ENCODE measurements at places on chromosomes 6 and 20. TPM values are rescaled to one million over a fixed set of nuclear protein-coding genes. Genes with fewer than 3 reads are reported as not detected.

Gene POLH
- total RNA-seq, result 24.3 TPM

Gene OOEP
- 0.49 TPM for total RNA-seq

Gene MEI4
- not detected for total RNA-seq

Gene GABBR1
- total RNA-seq, result 12.2 TPM

Gene NRN1
- not detected for total RNA-seq

Gene TSPYL4
- total RNA-seq, result 6.7 TPM

Gene DEFB113
- not detected for total RNA-seq

Gene GABRR2
- not detected for total RNA-seq

Gene LAMP5
- not detected for total RNA-seq

Gene SYS1
- total RNA-seq, result 18.0 TPM

GRCh38 chr20:51512645-51513044, 29.9 kb downstream of the NFATC2 start:
- DNase-seq, result no peak

DNA sequence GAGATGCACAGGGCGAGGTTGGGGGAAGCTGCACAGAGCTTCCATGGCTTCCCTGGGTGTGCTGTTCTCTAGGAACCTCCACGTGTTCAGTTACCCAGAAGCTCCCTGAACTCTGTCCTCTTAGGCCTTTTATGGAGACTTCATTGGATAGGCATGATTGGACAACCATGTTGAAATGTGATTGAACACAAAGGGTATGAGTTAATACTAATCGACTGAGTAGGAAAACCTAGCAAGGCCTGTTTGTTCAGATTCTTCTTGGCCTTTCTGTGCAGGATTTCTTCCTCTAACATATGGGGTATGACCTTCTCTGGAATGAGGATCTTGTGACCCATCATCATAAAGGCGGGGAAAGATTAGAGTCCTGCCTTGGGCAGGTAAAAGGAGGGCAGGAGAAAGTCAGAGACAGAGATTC, 70.7 kb upstream of the SMIM29 start:
- peak; percentile 60 for DNase-seq

- DNase-seq, result peak; percentile 85
Observed at GRCh38 chr6:134551245-134551960, 233.5 kb upstream of the SGK1 start.

- no peak for DNase-seq
Observed at GRCh38 chr6:158384671-158385110, 72.4 kb downstream of the TULP4 start.

- no peak for DNase-seq
Observed at GRCh38 chr6:87687296-87687695, 14.7 kb downstream of the AKIRIN2 start.

DNA sequence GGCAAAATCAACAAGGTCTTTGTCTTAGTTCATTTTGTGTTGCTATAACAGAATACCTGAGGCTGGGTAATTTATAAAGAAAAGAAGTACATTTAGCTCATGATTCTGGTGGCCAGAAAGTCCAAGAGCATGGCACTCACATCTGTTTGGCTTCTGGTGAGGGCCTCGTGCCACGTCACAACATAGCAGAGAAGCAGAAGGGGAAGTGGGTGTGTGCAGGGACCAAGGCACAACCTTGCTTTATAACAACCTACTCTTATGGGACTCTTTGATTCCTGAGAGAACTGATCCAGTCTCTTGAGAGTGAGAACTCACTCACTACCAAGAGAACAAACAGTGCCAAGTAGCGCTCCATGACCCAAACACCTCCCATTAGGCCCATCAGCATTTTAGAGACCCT, 25.4 kb downstream of the GABRR2 start:
- DNase-seq, result no peak

- DNase-seq, result no peak
Observed at GRCh38 chr6:12992770-12993169, 276.2 kb downstream of the PHACTR1 start.

DNA sequence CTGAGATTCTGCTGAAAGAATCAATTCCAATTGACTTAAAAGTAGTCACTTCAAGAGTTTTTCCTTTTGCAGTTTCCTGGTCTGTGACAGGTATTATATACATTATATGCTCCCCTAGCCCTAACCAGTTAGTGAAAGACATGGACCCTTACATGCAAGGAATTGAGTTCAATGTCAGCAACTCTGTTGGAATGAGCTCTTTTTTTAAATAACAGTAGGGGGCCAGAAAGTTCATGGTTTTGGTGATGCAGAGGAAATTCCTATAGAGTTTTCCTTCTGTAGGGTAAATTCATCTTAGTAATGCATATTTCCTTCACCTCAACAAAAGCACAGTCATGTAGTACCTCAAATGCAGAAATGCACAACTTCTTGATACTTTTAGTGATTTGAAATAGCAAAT, 172.2 kb downstream of the KIF6 start:
- no peak for DNase-seq

- peak; percentile 59 for DNase-seq
Observed at GRCh38 chr6:54315656-54316055, 7.4 kb downstream of the TINAG start.

- DNase-seq, result no peak
Observed at GRCh38 chr6:153787341-153787606, 251.8 kb upstream of the OPRM1 start.

- DNase-seq, result no peak
Observed at GRCh38 chr20:20160520-20160919, 108.2 kb downstream of the CFAP61 start.

- DNase-seq, result no peak
Observed at GRCh38 chr6:7784706-7785105, 58.8 kb downstream of the BMP6 start.

- DNase-seq, result peak; percentile 48
Observed at GRCh38 chr6:3418496-3419060, 38.3 kb downstream of the SLC22A23 start.

DNA sequence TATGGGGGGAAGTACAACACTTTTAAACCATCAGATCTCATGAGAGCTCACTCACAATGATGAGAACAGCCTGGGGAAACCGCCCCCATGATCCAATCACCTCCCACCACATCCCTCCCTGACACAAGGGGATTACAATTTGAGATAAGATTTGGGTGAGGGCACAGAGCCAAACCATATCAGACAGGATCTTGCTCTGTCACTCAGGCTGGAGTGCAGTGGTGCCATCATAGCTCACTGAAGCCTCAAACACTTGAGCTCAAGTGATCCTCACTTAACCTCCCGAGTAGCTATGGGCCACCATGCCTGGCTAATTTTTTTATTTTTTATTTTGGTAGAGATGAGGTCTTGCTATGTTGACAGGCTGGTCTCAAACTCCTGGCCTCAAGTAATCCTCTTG, 5.1 kb upstream of the IYD start:
- DNase-seq, result no peak

- DNase-seq, result no peak
Observed at GRCh38 chr6:34489207-34489805, 23.4 kb downstream of the PACSIN1 start.

GRCh38 chr20:3239026-3239866, at the start of gene SLC4A11:
TSS of gene SLC4A11 (minus strand) at chr20:3239190. CDS start at chr20:3239137, 53 bp downstream.
- peak; percentile 77 for DNase-seq

DNA sequence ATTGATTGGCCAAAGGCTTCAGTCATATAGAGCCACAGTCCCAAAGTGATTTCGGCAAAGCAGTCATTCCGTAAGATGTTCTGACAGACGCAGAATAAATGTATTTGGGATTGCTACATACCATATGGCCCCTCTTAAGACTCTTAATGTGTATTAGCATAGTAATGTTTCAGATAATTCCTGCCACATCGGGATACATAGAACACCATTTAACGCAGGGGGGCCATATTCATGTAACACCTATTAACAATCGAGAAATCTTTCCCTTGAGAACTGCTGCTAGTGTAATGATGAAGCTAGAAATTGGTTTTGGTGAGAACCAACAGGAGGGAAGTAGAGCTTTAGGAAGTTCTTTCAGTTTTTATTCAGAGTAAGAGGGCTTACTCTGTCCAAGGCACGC, 390.9 kb upstream of the SASH1 start:
- no peak for DNase-seq

- DNase-seq, result no peak
Observed at GRCh38 chr6:138336221-138336620, 41.5 kb upstream of the SMIM28 start.

- DNase-seq, result no peak
Observed at GRCh38 chr6:12442455-12442854, 152.3 kb downstream of the EDN1 start.

DNA sequence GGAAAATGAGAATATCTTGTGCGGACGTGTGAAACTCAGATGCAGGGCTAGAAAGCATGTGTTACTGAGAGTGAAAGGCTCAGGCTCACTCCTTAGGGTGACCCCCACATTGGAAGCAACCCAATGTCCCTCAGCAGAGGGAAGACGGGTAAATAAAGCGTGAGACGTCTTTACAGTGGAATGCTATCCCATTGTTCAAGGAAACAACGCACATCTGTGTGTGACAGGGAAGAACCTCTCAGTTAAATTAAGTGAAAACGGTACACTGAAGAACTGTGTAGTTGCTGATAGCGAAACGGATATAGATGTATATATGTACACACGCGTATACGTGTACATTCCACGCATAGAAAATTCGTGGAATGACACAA, 839 bp downstream of the HNF4A start:
- DNase-seq, result no peak

DNA sequence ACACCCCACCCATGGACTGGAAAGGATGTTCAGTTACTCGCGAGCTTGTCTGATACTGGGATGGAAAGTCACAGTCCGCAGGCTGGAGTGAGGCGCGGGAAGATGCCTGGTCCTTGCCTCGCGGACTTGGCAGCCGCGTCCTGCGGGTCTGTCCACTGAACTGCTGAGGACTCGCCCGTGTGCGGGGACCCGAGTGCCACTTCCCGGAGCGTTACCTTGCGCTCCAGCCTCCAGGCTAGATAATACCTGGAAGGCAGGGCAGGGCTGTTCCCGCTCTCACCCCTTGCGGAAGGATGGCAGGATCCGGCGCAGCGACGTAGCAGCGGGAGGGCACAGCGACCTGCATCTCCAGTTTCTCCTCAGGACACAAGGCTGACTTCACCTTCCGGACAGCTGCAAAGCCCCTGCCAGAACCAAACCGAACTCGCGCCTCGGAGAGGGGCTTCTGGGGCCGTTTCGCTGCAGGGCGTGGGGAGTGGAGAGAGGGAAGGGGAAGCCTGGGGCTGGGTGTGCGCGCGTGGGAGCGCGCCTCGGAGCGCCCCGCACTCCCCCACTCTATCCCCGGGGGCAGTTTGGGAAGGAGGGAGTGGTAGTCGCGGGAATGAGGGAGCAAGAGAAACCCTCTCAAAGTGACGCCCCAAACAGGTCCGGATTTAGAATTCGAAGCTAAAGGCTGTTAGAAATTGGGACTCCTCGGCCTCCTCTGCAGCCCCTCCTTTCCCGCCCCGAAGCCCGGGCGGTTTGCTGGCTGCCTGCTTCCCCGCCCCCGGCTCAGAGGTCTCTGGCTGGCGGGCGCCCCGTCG, at the start of gene KCNQ5:
TSS of gene KCNQ5 (plus strand) at position 774 of the 803 bp plus-strand sequence.
- peak; percentile 42 for DNase-seq

DNA sequence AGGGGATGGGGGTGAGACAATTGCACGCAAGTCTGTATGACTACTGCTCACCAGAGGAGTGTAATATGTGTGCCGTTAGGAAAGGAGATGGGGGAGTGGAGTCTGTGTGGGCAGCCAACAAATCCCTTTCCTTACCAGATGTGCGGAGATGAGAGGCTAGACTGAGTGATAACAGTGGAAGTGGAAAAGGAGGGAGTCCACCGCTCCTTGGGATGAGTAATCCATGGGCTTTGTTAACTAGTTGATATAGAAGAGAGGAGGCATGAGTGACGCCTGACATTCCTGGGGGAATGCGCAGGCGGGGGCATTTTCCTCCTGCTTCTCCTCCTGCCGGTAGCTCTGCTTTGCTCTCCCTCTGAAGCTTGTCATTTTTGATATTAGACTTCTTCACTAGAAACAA, 13.5 kb upstream of the SMIM26 start:
- no peak for DNase-seq

GRCh38 chr20:43558412-43559146, at the start of gene SGK2:
TSS of gene SGK2 (plus strand) at chr20:43559027. CDS start at chr20:43566496, 7,469 bp downstream.
- DNase-seq, result no peak

DNA sequence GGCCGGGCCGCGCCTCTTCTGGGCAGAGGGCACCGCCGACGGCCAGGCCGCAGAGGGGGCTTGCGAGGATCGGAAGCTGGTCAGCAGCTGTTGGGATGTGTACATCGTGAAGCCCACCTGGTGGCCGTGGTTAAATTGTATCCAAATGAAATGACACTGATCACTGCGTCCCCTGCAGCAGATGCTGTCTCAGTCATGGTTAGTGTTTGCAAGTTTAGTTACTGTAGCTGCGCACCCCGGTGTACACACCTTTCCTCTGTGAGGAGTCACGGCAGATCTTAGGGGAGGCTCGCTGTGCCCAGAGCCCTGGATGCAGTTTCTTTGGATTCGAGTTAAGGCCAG, 653 bp downstream of the NAA20 start:
- DNase-seq, result no peak

DNA sequence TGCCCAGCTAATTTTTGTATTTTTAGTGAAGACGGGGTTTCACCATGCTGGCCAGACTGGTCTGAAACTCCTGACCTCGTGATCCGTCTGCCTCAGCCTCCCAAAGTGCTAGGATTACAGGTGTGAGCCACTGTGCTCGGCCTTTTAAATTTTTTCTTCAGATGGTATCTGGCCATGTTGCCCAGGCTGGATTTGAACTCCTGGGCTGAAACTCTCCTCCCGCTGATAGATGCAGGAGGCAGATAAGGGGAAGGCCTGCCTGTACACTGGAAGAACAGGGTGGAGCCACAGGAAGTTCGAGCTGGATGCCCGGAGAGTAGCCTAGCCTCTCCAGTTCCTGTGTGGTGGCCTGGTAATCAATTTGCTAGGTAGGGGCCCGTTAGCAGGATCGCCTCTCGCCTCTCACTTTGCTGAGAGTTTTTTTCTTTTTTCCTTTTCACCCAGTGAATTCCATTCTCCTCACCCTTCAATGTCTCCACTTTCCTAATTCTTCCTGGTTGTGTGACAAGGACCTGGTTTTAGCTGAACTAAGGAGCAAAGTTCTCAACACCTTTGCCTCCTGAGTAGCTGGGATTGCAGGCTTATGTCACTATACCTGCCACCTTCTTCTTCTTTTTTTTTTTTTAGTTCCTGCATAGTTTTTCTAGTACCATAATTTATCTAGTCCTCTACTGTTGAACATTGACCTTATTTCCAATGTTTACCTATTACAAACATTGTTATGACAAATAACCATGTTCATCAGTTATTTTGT, 19.4 kb upstream of the ITCH start:
- no peak for DNase-seq

DNA sequence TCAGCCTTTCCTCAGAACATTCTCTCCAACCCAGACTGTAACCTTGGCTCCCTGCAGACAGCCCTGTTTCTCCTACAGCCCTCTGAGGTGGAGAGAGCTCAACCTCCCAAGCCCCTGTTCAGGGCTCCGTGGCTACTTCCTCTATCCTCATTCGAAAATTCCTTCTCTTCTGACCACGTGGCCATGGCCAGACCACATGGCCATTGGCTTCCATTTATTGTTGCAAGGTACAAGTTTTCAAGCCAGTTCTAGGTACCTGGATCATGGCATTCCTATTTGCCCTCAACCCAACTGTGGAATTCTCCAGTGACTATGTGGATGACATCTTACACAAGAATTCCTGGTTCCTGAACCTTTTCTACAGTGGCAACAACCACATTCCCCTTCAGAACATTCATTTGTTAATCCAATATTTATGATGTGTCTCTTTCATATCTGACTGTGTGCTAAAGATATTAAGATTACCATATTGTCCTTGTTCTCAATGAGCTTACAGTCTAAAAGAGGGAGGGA, 161.9 kb downstream of the GMPR start:
- no peak for DNase-seq

Data from foreskin keratinocyte (primary cell).